ENCODE measurements at places on chromosomes 5 and 9. TPM values are rescaled to one million over a fixed set of nuclear protein-coding genes. Genes with fewer than 3 reads are reported as not detected.
A peak's percentile ranks its signal among the peaks of the same experiment; 100 is the strongest.

The TRIM36 gene
- not detected for total RNA-seq

The FNIP1 gene
- 18.7 TPM for total RNA-seq

The ZNF346 gene
- total RNA-seq: 17.0 TPM

The MAML1 gene
- 16.6 TPM for total RNA-seq

The PAXX gene
- 56.3 TPM for total RNA-seq

The BSPRY gene
- total RNA-seq: 18.1 TPM

The PKD2L2 gene
- not detected for total RNA-seq

The SOX30 gene
- total RNA-seq: not detected

- no peaks in the 10 kb centered on the region for H3K27me3 ChIP-seq
- no peak overlapping the region for H3K27ac ChIP-seq
- H3K4me3 ChIP-seq: no peak overlapping the region
- DNase-seq: no peak
- H3K4me1 ChIP-seq: peaks cover 7% of the 10 kb centered on the region
- no peaks in the 10 kb centered on the region for H3K36me3 ChIP-seq
Measured at GRCh38 chr9:79610791-79611614, 39.2 kb downstream of the TLE4 start.

DNA sequence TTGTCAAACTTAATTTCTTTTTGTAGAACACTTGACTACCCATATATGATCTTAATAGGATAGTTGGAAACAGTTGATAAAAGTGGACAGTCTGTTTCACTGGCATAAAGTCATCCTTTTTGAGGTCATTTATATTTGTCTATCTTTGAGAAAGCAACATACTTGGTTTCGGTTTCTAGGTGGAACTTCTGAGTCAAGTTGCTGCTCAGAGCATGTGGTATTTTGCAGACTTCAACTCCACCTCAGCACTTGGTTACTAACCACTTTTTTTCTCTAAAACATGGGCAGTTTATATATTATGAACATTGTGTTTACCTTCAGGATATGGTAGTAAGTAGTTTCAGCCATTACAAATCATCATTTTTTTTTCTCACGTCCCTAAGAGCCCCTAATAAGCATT lies 1749.0 kb upstream of the C9orf72 start:
- no peak for DNase-seq
- H3K4me1 ChIP-seq: no peaks in the 10 kb centered on the region
- H3K27me3 ChIP-seq: no peaks in the 10 kb centered on the region
- no peak overlapping the region for H3K27ac ChIP-seq
- no peak overlapping the region for H3K4me3 ChIP-seq

- H3K27ac ChIP-seq: no peak within 1 kb of the TSS
- no peak for DNase-seq
Measured at GRCh38 chr5:151924564-151925301, at the start of gene GLRA1. Gene GLRA1, minus strand, starts transcription at chr5:151924851. Its CDS starts 302 bp downstream, at chr5:151924549.

GRCh38 chr9:112110777-112111113 lies 64.4 kb downstream of the SUSD1 start:
- H3K4me1 ChIP-seq: peaks cover 16% of the 10 kb centered on the region
- H3K36me3 ChIP-seq: no peaks in the 10 kb centered on the region
- H3K4me3 ChIP-seq: no peak overlapping the region
- no peaks in the 10 kb centered on the region for H3K27me3 ChIP-seq
- no peak for DNase-seq

- peaks cover 82% of the 10 kb centered on the region for H3K36me3 ChIP-seq
- H3K27me3 ChIP-seq: no peaks in the 10 kb centered on the region
- no peak overlapping the region for H3K27ac ChIP-seq
- no peaks in the 10 kb centered on the region for H3K4me1 ChIP-seq
- H3K4me3 ChIP-seq: no peak overlapping the region
- DNase-seq: no peak
Measured at GRCh38 chr5:131491749-131492148, 143.3 kb downstream of the RAPGEF6 start.

- peaks cover 6% of the 10 kb centered on the region for H3K4me1 ChIP-seq
- H3K27ac ChIP-seq: no peak overlapping the region
Measured at GRCh38 chr5:78367318-78367991, 7.0 kb downstream of the SCAMP1 start.

GRCh38 chr5:171599411-171599810 lies 180.0 kb downstream of the FGF18 start:
- peaks cover 10% of the 10 kb centered on the region for H3K4me1 ChIP-seq
- H3K4me3 ChIP-seq: no peak overlapping the region
- no peak for DNase-seq
- no peaks in the 10 kb centered on the region for H3K36me3 ChIP-seq
- no peak overlapping the region for H3K27ac ChIP-seq
- peaks cover 7% of the 10 kb centered on the region for H3K27me3 ChIP-seq

DNA sequence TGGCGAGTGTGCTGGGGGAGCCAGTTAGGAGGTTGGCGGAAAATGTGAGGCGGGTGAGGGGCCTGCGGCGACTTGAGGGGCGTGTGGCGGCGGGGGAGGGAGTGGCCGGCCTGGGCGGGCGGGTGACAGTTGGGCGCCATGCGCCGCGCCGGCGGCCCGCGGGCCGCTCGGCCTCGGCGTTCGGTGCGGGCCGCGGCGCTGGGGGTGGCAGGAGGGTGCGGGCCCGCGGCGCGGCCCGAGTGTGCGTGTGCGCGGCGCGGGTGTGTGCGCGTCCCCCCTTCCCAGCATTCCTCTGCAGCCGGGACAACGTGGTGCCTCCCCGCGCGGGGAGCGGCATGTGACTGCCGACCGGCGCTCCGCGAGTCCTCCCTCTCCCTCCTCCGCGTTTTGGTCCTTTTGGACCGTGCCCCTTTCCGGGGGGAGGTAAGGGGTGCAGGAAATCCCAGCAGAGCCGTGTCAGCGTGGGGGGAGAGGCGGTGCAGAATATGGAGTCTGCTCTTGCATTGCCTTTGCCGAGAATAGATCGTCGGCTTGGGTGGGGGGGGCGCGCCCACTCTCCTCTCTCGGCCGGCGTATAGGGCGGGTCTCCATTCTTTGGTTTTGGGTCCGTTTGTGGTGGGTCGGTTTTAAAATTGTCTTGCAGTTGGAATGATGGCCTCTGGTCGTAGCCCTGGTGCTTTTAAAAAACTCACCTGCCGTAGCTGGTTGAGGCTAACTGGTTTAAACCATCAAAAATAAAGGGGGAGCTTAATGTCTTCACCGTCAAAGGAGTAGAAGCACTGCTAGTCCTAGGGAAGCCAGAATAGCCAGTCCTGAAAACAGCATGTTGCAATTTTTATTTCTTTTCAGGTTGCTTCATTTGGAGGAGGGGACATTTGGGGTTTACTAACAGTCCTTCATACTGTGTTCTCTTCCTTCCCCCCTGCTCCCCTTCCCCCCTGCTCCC lies 2.0 kb downstream of the LARP1 start:
- H3K4me1 ChIP-seq: peaks cover 25% of the 10 kb centered on the region
- no peaks in the 10 kb centered on the region for H3K27me3 ChIP-seq

- DNase-seq: no peak
- H3K27ac ChIP-seq: no peak overlapping the region
- H3K4me3 ChIP-seq: no peak overlapping the region
- H3K4me1 ChIP-seq: peaks cover 9% of the 10 kb centered on the region
Measured at GRCh38 chr5:150350524-150351344, 6.8 kb upstream of the TCOF1 start.

DNA sequence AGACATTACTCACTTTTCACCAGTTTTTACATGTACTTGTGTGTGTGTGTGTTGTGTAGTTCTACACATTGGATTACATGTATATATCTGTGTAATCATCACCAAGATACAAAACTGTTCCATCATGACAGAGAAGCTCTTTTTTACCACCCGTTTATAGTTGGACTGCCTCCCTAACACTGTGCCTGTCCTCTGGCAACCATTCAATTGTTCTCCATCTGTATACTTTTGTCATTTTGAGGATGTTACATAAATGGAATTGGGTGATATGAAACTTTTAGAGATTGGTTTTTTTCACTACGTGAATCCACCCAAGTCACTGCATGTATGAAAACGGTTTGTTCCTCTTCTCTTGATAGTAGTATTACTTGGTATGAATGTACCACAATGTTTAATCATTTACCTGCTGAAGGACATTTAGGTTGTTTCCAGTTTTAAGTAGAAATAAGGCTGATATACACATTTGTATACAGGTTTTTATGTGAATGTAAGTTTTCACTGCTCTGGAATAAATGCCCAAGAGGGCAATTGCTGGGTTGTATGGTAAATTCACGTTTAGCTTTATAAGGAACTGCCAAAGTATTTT lies 126.2 kb downstream of the MAPKAP1 start:
- no peaks in the 10 kb centered on the region for H3K4me1 ChIP-seq
- no peak for DNase-seq
- no peak overlapping the region for H3K4me3 ChIP-seq
- H3K27ac ChIP-seq: no peak overlapping the region
- peaks cover 4% of the 10 kb centered on the region for H3K36me3 ChIP-seq

DNA sequence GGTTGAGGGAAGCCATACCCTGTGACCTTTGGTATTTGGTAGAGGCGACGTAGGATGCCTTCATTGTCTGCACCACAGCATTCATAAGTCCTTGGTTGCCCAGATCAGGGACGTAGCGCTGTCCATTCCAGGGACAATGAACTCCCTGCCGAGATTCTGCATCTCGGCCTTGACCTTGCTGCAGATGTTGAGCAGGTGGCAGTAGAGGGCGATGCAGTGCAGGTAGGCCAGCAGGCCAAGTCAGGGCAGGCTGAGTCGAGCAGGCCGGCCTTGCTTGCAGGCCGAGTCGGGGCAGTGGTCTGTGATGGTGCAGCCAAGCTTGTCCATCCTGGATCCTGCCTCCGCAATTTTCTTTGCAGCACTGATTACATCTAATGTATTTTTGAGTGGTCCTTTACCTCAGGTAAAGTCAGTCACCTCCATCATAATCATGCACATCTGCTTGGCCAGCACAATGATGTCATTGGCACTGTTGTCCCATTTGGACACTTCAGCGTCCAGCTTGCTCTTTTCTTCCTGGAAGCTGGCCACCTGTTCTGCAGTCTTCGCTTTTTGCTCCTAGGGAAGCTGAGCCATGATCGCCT lies 93.4 kb upstream of the CCDC112 start:
- H3K27ac ChIP-seq: no peak overlapping the region
- no peaks in the 10 kb centered on the region for H3K4me1 ChIP-seq
- H3K4me3 ChIP-seq: no peak overlapping the region
- no peaks in the 10 kb centered on the region for H3K36me3 ChIP-seq

- no peaks in the 10 kb centered on the region for H3K4me1 ChIP-seq
- DNase-seq: no peak
- peak overlapping the region; percentile 57 for H3K27ac ChIP-seq
- H3K4me3 ChIP-seq: no peak overlapping the region
Measured at GRCh38 chr9:94908011-94908563, 181.6 kb downstream of the AOPEP start.

- H3K4me3 ChIP-seq: peak overlapping the region; percentile 34
- no peak overlapping the region for H3K27ac ChIP-seq
- H3K27me3 ChIP-seq: no peaks in the 10 kb centered on the region
- DNase-seq: no peak
- peaks cover 7% of the 10 kb centered on the region for H3K4me1 ChIP-seq
Measured at GRCh38 chr9:137878146-137878941, 762 bp downstream of the CACNA1B start.

DNA sequence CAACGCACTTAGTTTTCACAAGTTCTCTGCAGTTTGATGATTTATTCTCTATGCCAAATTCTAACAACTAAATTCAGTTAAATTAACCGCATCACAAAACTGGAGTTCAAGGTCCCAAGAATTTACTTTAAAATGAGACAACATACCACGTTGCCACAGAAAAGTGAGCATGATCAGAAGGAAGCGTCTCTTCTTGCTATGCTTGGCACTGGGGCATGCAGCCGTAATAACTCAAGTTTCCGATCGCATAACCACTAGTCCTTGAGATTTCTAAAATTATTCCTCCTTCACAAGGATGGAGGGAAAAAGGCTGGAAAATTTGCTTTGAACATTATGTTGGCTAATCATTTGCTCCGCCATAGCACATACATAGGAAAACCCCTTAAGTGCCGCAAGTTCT lies 13.9 kb downstream of the NFIB start:
- H3K27me3 ChIP-seq: no peaks in the 10 kb centered on the region
- H3K4me1 ChIP-seq: peaks cover 9% of the 10 kb centered on the region
- no peak for DNase-seq
- no peak overlapping the region for H3K27ac ChIP-seq
- no peak overlapping the region for H3K4me3 ChIP-seq

DNA sequence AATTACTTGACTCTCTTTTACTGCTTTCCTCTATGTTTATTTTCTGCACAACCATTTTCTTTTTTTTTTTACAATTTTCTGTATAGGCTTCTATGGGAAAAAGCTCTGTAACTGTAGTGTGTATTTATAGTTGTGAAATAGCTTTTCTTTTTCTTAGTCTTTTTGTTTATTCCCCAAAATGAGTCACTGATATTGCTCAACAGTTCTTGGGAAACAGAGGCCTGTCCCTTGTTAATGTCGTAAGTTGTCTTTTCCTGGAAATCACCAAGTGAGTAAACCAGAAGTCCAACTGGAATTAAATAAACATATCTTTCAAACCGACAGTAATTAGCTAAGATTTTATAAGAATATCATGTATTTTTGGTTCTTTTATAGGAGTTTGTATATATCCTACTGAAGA lies 325.1 kb upstream of the PRR16 start:
- no peaks in the 10 kb centered on the region for H3K36me3 ChIP-seq
- H3K27ac ChIP-seq: peak overlapping the region; percentile 33
- H3K27me3 ChIP-seq: no peaks in the 10 kb centered on the region

DNA sequence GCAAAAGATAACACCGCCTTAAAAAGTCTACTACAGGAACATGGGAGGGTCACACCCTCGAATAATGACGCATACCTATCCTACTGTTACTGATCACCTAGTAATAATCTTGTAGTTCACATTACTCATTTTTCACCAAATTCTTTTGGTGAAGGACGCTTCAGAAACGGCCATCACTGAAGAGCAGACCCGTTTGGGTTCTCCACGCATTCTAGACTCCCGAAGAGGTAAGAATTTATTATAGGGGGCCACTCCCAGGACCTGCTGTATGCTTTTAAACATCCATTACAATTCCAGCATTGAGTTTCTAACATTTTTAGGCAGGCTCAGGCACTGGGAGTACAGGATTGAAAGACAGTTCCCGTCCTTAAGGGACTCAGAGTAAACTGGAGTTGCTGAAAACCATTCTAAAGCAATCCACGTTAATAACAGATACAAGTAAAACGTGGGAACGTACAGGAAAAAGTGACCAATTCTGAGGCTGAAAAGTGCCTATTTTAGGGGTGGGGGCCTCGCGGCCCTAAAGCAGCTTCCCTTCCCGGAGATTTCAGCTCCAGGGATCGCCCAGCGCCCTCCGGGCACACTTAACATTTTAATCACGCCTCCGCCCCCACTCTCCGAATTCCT lies at the start of gene FER:
FER (plus strand) TSS at position 124 of the 627 bp plus-strand sequence. CDS start 50,286 bp downstream, outside the sequence.
- no peaks in the 10 kb centered on the region for H3K36me3 ChIP-seq
- peak within 1 kb of the TSS; percentile 65 for H3K4me3 ChIP-seq
- peak within 1 kb of the TSS; percentile 99 for H3K27ac ChIP-seq
- peaks cover 10% of the 10 kb centered on the region for H3K4me1 ChIP-seq
- H3K27me3 ChIP-seq: no peaks in the 10 kb centered on the region

DNA sequence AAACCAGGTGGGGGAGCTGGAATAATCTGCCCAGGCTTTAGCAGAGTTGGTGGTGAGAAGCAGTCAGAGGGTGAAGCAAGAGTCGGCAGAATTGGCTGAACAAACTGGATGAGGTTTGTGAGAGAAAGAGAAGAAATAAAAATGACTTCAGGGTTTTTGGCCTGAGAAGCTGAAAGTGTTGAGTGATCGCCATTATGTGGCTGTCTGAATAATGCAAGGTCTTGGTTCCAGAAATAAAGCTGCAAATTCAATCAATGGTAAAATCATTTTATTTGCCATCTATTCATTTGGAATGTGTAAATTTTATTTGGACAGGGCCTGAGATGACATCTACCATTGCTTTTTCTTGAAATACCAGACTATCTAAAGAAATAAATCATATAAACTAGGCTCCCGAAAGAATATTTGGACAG lies 50.4 kb upstream of the DAB2 start:
- peaks cover 11% of the 10 kb centered on the region for H3K4me1 ChIP-seq
- no peak overlapping the region for H3K4me3 ChIP-seq
- no peak overlapping the region for H3K27ac ChIP-seq
- H3K27me3 ChIP-seq: no peaks in the 10 kb centered on the region
- no peaks in the 10 kb centered on the region for H3K36me3 ChIP-seq

- H3K4me3 ChIP-seq: peak overlapping the region; percentile 88
- no peak for DNase-seq
Measured at GRCh38 chr5:56814361-56814962, 887 bp upstream of the MAP3K1 start.
